ENCODE measurements at places on chromosomes 2 and 18.

- peak; percentile 59 for DNase-seq
Measured at GRCh38 chr2:26462511-26463243, 15.2 kb downstream of the OTOF start.

- no peak for DNase-seq
Measured at GRCh38 chr18:22552899-22553460, 135.3 kb upstream of the CTAGE1 start.

DNA sequence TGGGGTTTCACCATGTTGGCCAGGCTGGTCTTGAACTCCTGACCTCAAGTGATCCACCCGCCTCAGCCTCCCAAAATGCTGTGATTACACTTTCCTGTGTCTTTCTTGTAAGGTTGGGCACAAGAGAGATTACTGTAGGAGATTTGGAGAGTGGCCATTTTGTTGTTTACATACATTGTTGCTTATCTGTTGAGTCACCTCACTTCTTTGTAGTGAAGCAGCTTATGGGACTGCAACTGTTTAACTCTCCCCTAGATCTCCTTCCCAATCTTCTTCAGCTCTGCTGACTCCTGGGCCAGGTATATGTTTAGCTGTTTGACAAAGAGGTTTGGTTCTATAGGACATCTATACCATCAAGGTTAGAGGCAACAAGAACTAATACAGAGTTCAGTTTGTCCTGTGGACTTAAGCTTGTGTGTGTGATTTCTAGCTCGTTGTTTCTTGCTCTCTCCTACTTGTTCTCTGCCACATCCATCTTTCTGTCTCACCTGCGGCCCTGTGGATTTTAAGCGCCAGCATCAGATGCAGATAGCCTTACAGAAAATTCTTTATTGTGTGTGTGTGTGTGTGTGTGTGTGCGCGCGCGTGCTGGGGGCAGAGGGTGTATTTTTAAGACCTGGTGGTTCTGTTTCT lies 95.4 kb downstream of the HAUS1 start:
- DNase-seq: no peak

DNA sequence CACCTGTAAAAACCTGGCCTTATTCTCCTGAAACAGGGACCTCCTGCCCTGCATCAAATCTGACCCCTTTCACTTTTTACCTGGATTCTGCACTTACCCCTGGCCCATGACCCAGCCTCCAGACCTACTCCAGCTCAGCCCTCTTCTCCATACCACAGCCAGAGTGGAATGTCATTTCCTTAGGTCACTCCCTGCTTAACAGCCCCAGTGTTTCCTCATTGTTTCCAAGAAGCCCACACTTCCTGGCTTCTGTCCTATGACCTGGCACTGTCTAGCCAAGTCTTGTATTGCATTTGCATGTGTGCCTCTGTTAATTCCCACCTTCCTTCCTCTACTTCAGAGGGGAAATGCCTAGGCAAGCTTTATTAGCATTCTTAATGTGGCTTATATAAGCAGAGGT lies 51.4 kb upstream of the TRIB2 start:
- DNase-seq: no peak

- DNase-seq: no peak
Measured at GRCh38 chr2:206562375-206562774, 79.9 kb upstream of the FAM237A start.

DNA sequence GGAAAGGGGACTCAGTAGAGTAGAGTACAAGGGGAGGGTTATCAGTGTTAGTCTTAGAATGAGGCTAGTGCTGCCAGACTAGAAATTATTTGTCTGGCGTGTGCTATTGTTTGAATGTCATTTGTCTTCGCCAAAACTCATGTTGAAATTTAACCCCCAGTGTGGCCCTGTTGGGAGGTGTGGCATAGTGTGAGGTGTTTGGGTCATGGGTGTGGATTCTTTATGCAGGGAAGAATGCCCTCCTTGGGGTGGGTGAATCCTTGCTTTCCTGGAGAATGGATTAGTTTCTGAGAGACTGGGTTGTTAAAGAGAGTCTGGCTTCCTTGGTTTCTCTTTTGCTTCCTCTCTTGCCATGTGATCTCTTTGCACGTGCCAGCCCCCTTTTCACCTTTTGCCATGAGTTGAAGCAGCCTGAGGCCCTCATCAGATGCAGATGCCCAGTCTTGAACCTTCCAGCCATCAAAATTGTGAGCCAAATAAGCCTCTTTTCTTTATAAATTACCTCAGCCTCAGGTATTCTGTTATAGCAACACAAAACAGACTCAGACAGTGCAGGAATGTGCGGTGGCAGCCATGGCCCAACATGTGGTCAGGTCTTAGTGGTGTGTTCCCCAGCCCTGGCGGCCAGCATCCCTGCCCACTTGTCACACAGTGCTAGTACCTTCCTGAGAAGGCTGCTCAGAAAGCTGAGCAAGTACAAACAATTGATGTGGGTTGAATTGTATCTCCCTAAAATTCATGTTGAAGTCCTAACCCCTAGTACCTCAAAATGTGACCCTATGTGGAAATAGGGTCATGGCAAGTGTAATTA lies 48.4 kb upstream of the NAB1 start:
- DNase-seq: no peak

- no peak for DNase-seq
Measured at GRCh38 chr2:100040906-100041305, 101.5 kb downstream of the AFF3 start.

DNA sequence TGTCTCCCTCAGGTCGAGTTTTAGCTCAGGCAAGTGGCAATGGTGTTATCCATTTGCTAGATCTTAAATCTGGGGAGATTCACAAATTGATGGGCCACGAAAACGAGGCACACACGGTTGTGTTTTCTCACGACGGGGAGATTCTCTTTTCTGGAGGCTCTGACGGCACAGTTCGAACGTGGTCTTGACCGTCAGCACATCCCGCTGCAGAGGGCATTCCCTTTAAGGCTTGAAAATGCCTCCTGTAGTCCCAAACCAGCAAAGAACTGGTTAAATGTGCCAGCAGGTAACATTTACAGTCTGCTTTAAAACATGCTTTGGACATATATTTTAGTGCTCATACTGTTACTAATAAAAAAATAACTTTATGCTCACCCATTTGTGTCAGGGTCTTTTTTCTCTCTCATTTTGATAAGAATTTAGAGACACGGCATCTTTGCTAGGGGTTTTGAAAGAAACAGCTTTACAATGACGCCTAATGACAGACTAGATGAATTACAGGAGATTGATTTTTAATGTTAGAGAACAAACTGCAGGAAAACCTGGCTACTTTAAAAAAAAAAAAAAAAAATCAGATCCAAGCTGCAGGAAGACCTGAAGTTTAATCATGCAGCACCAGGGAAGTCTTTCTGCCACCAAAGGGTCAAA lies 602 bp upstream of the VWC2L start:
- DNase-seq: no peak

DNA sequence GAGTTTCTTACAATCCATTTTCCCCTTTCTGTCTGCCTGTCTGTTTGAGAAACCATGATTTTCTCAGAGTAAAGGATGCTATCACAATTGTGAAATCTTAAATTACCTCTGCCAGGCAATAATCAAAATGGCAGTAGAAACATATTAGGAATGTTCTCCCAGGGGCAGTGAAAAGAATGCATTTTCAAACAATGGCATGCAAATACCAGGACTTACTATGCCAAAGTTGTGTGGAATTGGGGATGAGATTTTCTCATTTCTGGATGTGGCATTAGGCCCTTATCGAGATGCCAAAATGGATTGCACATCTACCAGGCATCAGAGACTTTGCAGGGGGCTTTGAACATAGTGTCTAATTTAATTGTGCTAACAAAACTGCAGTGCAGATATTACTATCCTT lies 821.4 kb downstream of the RNF144A start:
- DNase-seq: no peak

DNA sequence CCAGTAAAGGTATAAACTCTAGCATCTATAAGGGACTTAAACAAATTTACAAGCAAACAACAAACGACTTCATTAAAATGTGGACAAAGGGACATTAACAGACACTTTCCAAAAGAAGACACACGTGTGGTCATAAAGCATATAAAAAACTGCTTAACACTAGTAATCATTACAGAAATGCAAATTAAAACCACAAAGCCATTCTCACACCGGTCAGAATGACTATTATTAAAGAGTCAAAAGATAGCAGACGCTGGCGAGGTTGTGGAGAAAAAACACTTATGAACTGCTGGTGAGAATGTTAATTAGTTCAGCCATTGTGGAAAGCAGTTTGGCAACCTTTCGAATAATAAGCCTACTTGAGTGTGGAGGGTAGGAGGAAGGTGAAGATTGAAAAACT lies 217.1 kb upstream of the DLGAP1 start:
- DNase-seq: no peak
